ENCODE measurements at places on chromosomes 13 and 19.

GRCh38 chr19:39152066-39152465 is 26.5 kb downstream of the PAK4 start:
- no peak for DNase-seq

GRCh38 chr13:25840261-25840660 is 211.6 kb downstream of the SHISA2 start:
- no peak for DNase-seq

DNA sequence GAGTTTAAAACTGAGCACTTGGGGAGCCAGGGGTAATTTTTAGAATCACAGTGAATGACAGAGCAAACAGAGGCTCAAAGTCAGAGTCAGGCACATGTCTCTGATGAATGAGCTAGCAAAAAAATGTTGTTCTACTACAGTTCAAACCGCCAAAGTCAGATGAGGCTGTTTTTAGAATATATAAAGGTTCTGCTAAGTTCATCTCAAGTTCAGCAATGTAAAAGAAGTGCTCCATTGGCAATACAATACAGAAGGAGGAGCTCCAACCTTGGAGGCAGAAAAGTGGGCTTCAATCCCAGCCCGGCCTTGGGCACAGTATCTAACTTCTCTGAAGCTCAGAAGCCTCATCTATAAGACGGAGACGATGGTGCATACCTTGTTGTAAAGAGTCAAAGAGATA is 70.1 kb upstream of the IPO5 start:
- no peak for DNase-seq

- DNase-seq, result no peak
Observed at GRCh38 chr19:5692723-5693194, 2.7 kb downstream of the RPL36 start.

GRCh38 chr13:45132369-45133064 is 12.2 kb downstream of the GTF2F2 start:
- no peak for DNase-seq

DNA sequence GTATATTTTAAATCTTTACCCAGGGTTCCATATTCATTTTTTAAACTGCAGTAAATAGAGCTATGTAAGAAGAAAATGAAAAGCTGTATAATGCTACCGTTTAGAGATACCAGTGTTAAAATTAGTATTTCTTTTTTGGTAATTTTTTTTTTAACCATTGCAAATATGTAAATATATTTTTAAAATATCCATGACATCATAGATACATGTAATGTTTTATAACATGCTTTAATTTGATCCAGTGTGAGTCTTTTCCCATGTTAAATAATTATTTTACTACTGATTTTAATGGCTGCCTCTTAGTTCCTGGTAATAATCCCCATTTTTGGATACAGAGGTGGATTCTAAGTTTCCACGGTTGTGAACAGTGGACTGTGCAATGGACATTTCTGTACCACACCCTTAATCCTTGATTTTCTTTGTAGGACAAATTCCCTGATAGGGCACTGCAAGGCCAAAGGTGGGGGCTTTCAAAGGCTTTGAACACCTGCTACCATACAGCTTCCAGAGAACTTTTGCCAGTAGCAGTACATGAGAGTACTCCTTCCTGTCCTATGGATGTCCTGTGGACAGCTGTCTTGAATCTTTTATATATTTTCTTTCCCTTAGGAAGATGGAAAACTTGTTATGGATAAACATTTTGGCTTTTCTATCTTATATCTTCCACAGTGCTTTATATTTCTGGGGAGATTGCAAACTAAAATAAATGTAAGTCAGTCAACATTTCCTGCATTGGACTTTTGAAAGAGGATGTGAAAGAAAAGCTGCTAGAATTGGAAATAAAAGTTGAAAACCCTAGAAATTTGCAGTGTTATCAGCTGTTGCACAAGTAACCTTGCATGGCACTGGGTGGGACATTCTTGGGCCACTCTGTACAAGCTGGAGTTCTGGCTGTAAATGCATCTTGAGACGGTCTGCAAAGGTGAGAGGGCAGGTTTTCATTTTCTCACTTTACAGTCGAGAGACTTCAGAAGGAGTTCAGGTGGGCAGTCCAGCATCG is 46.8 kb downstream of the ARHGEF7 start:
- DNase-seq, result no peak

DNA sequence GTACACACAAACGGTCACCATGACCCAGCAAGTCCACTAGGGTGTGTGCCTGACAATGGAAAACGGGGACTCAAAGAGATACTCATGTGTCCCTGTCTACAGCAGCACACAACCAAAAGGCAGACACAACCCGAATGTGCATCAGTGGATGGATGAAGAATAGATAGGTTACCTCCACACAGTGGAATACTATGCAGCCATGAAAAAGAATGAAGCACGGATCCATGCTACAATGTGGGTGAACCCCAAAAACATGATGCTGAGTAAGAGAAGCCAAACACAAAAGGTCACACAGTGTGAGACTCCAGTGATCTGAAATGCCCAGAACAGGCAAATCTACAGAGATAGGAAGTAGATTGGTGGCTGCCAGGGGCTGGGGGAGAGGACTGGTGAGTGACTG is 9.0 kb downstream of the CERS1 start:
- no peak for DNase-seq

DNA sequence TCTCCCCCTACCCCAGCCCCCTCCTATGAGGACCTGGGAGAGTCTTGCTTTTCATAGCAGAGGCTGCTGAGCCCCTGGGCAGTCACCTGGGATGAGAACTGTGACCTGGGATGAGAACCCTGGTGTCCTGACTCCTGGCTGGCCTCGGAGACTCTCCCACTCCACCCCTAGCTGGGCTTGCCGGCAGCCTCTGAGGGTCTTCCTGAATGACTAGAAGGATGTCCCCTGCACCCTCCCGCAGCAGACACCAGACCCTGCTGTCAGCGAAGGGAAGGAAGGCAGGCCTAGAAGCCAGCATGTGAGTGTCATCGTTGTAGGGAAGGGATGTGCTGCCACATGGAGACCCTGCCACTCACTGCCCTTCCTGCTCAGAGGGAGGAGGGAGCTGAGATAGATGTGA is 203.4 kb upstream of the ZNF536 start:
- no peak for DNase-seq

GRCh38 chr19:31952693-31953092 is 392.7 kb upstream of the ZNF507 start:
- DNase-seq, result no peak

DNA sequence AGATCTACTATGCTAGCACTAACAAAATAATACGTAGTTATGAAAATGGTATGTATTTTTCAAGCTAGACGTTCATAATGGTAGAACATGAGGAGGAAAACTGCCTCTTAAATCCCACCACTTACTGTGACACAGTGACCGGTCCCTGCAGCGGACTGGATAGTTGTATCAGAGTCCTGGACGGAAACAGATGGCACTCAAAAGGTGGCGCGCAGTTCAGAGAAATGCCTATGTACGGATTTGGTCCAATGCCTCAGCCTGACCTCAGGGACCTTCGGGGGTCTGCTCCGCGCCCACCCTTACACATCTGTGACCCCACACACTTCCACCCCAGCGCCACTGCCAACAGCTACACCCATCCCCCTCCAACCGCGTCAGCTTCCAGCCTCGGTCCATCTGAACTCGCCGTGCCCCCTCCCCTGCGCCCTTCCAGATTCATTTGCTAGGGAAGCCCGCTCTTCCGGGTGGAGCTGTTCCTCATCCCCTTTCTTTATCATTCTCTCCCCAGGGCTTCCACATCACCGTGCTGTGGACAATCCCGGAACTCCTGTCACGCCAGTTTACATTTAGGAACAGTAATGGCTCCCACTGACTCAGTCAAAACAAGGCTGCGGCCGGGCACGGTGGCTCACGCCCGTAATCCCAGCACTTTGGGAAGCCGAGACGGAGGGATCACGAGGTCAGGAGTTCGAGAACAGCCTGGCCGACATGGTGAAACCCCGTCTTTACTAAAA is 792 bp upstream of the LENG8 start:
- DNase-seq, result peak; percentile 31

DNA sequence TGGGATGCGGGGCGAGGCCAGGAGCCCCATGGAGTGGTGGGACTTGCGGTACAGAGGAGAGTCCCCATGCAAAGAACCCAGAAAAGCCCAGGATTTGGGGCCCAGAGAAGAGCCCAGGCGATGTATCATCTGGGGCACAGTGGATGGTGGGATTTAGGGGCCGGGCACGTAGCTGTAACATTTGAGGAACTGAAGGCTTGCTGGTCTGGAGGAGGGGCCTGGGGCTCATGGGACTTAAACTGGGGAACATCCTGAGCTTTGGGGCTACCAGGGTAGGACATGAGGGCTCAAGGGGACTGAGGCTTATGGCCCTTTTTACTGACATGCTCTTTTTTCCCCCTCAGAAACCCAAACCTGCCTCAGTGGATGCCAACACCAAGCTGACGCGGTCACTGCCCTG is 13.5 kb downstream of the MED25 start:
- DNase-seq, result no peak

- DNase-seq, result peak; percentile 51
Observed at GRCh38 chr19:53879140-53880081, 2.6 kb upstream of the PRKCG start.

GRCh38 chr19:51014242-51014641 is 5.3 kb downstream of the KLK10 start:
- no peak for DNase-seq

DNA sequence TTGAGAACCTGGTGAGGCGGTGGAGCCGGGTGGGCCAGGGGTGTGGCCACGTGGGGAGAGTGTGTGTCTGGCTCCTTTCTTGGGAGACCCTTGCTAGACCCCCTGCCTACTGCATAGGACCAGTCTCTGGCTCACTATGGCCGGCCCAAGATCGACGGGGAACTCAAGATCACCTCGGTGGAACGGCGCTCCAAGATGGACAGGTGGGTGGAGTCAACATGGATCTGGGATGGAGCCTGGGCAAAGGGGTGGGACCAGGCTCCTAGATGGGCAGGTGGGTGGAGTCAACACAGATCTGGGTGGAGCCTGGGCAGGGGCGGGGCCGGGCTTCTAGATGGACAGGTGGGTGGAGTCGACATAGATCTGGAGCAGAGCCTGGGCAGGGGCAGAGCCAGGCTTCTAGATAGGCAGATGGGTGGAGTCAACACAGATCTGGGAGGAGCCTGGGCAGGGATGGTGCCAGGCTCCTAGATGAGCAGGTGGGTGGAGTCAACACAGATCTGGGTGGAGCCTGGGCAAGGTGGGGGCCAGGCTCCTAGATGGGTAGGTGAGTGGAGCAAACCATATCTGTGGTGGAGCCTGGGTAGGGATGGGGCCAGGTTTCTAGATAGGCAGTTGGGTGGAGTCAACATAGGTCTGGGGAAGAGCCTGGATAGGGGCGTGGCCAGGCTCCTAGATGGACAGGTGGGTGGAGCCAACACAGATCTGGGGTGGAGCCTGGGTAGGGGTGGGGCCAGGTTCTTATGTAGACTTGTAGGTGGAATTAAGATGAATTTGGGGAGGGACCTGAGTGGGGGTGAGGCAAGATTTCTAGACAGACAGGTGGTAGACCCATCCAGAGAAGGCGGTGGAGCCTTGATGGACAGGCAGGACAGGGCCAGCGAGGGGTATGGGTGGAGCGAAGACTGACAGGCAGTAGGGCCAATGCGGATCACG is 56.5 kb downstream of the VAV1 start:
- DNase-seq, result no peak

DNA sequence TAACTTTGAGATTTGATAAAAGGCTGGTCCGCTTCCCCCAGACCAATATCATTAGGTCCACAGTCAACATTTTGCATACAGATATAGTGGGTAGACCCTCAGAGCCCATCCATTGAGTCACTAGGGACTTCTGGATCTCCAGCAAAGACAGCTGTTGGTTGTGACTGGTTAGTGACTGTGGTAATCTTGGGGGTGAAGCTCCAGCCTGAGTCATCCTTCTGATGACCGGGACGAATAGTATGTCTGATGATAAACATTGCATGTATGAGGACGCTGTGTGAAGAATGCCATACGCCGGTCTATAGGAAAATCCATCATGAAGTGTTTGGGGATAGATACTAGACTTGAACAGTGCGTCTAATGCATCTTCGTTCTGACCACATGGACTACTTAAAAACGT is 307.0 kb downstream of the UQCRFS1 start:
- no peak for DNase-seq

DNA sequence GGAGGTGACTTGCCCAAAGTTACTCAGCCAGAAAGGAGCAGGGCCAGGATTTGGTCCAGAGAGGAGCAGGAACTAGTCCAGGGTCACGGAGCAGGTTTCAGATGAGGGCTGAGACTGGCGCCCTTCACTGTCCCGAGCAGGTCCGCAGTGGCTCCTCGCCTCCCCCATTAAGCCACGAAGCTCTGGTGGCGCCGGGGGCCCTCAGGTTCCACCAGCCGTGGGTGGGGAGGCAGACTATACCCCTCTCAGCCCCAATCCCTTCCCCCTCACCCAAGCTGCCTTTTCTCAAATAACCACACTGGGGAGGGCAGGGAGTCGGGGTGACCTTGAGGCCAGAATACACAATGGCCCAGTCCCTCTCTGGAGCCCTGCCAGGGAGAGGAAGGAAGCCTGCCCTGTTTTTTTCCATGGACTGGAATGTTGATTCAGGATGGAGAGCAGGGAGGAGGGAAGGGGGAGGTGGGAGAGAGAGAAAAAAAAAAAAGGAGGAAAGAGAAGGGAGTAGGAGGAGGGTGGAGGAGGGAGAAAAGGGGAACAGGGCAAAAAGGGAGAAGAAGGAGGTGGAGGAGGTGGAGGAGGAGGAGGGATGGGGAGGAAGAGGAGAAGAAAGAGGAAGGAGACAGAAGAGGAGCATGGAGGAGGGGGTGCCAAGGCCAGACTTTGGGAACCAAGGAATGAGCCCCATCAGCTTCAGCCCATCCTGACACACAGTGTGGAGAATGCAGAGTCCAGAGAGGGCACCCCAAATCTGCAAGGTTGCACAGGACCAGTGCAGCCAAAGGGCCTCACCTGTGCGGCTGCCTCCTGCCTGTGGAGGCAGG is 19.7 kb downstream of the CEACAM16 start:
- DNase-seq, result no peak

DNA sequence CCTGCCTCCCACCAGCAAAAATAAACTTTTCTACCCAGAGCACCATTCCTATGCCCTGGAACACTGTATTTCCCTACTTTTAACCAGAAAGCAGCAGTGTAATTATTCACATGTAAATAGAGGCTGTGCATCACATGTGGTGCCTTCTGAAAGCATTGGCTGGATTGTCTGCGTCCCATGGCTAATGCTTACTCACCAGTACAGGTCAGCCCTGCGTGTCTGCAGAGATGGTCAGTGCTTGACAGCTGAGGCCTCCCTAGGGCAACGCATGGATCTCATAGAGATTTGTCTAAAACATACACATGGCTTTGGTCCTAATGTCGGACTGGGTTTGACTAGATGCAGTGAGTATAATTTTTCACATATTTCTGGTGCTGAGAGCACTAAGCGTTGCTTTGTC is 64.2 kb downstream of the DPY19L3 start:
- no peak for DNase-seq

- no peak for DNase-seq
Observed at GRCh38 chr13:43016226-43016625, 7.2 kb upstream of the DNAJC15 start.

GRCh38 chr13:94435604-94436226 is 43.8 kb downstream of the DCT start:
- no peak for DNase-seq

GRCh38 chr19:55305983-55306562 is 19.1 kb downstream of the TMEM150B start:
- no peak for DNase-seq

GRCh38 chr19:788983-789700 is 8.1 kb upstream of the PTBP1 start:
- no peak for DNase-seq
